ENCODE measurements at places on chromosomes 5 and 9.
A peak's percentile ranks its signal among the peaks of the same experiment; 100 is the strongest.

- DNase-seq = no peak
Observed at GRCh38 chr9:114302727-114303126, 20.2 kb upstream of the ORM1 start.

- no peak for DNase-seq
Observed at GRCh38 chr5:131156385-131156784, 8.7 kb downstream of the HINT1 start.

DNA sequence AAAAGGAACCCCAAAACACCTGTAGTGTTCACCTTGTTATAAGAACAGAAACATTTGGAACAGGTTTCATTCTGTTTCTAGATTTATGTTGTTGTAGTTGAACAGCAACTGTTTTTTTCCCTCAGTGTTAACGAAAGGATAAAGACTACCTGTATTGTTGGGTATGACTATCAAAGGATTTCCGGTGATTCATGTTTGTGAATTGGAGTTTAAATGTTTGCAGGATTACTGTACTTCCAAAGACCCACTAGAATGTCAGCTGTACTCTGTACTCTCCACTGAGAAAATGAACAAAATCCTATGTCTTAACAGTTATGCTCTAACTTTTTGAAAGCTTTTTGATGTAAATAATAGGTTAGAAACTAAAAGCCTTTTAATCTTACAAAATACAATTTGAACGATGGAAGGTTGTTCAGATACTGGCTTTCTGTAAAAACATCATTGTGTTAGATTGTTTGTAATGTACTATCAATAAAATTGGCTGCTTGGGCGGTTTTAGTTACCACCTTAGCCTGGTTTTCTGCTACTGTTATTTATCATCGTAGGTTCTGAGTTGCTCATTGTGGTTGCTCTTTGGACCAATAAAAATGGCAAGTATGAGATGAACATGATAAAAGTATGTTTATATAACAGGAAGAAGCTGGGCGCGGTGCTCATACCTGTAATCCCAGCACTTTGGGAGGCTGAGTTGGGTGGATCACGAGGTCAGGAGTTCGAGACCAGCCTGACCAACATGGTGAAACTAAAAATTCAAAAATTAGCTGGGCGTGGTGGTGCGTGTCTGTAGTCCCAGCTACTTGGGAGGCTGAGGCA is 44.1 kb downstream of the DCP2 start:
- DNase-seq = no peak

DNA sequence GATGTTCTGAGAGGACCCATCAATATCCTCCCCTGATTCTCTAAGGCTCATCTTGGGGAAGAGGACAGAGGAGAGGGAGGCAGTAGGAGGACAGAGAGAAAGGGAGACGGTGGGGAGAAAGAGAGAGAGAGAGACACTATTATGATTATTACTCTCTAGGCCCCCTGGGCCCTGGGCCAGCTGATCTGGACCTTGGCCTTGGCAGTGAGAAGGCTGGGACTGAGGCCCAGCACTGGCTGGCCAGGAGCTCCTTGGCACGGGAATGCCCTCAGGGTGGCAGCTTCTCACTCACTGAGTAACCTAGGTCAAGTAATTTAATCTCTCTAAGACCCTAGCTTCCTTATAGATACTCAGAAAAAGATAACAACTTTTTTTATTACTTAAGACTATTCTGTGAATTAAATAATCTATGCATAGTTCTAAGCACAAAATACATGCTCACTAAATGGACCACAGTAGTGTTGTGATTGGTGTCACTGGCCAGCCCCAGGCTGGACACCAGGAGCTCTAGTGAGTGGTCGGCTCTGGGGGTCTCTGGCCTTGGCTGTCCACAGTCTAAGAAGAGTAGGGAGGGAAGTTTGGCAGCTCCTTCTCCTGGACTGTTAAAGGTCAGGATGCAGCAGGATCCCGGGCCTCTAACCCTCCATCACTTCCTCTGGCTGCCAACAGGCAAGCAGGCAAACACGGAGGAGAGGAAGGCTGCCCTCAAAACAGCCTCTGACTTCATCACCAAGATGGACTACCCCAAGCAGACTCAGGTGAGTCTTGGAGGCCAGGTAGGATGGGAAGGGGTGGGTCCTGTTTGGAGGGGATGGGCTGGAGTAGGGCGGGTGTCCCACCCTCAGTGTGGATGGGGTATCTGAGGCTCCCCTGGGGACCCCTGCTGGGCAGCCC is 50.0 kb downstream of the GSN start:
- no peak for DNase-seq

DNA sequence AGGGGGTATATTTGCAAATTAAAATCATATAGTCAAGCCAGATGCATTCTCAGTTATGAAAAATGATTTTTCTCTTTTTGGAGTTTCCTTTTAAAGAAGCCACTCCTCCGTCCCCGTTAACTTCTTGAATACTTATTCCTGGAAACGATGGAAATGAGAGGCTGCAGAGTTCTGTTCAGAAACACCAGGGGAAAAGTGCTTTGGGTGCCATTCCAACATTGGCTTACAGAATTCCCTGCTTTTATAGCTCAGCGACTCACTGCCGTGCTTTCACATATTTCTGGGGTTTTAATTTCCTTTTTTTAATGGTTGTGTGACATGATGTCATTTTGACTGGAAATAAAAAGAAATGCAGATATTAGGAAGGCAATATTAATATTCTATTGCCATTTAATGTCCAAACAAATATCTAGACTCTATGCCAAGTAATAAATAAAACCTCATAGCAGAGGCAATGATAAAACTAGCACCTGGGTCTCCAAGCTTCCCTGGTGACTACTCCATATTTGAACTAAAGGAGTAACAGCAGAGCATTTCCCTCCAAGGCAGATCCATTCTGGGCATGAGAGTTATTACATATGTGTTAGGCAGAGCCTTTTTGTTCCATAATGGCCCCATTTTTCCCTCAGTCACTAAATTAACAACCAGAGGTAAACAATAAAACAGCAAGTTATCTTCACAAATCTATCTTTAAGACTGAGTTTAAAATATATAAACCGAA is 363.4 kb downstream of the EBF1 start:
- DNase-seq = no peak

DNA sequence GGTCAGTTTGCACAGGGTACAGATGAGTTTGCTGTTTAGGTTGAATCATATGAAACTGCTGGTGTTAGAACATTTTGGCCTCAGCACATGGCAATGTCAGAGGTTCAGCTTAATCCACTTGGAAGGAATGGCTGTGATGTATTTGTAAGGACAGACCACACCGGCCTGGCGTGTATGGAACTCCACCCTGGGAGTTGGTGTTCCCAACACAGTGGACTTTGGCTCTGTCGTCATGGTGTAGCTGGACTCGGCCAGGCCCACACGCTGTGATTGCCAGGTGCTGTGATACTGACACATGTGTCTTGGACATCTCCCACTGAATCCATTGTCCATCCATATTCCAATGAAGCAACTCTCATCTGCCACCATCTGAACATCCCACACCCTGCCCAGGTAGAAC is 90.3 kb downstream of the ZNF618 start:
- DNase-seq = no peak

GRCh38 chr5:173498286-173498685 is 118.2 kb downstream of the BOD1 start:
- DNase-seq = no peak

DNA sequence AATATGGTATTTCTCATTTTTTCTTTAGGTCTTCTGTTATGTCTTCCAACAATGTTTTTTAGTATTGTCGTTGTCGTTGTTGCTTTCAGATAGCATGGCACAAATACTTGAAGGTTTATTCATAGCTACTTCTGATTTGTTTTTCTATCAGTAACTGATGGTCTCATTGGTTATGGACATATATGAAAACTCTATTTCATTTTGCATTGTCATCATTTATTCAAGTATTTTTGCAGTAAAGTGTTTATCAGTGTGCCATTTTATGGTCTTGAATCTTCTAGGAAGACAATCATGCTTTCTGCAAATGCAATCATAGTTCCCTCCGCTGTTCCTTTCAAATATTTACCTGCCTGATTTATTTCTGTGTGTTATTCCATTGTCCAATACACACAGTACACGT is 44.0 kb upstream of the PRUNE2 start:
- DNase-seq = no peak

GRCh38 chr9:117926031-117926658 is 221.9 kb downstream of the TLR4 start:
- DNase-seq = no peak

DNA sequence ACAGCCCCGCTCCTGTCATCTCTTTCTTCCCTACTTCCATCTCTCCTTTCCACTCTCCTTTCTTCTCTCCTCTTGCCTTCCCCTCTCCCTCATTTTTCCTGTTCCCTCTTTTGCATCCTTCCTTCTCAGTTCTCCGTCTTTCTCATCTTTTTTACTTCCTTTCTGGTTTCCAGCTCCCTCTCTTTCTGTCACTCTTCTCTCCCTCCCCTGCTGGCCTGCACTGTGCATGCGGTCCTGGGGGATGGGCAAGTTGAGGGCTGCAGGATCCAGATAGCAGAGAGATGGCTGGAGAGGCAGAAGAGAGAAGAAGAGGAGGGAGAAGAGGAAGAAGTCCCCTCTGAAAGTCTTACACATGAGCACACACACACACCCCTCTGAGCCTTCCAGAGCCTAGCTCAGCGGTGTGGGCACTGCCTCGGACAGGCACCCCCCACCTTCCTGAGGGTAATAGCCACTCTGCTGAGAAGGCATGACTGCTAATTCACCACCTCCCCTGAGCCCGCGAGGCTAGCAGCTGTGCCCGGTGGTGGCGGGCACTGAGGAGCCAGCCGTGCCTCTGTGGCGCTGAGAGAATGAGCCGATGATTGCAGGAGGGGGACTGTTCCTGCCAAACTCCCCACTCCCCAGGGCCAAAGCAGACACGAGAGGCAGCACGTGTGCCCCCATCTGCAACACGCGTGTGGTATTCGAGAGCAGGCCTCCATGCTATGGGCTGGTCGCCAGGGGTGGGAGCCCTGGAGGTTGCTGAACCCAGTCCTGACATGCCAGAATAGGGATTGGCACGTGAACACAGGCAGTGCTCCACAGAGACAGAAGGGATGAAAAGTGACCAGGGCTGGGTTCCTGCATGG is 3.7 kb upstream of the CAMK2A start:
- DNase-seq = no peak

- DNase-seq = no peak
Observed at GRCh38 chr5:78821536-78822021, 163.5 kb downstream of the ARSB start.

- peak; percentile 62 for DNase-seq
Observed at GRCh38 chr5:68216245-68217046, 890 bp downstream of the PIK3R1 start.

- DNase-seq = no peak
Observed at GRCh38 chr9:72779614-72780013, 173.2 kb downstream of the ALDH1A1 start.

- no peak for DNase-seq
Observed at GRCh38 chr9:93536874-93537273, 39.5 kb upstream of the PHF2 start.

DNA sequence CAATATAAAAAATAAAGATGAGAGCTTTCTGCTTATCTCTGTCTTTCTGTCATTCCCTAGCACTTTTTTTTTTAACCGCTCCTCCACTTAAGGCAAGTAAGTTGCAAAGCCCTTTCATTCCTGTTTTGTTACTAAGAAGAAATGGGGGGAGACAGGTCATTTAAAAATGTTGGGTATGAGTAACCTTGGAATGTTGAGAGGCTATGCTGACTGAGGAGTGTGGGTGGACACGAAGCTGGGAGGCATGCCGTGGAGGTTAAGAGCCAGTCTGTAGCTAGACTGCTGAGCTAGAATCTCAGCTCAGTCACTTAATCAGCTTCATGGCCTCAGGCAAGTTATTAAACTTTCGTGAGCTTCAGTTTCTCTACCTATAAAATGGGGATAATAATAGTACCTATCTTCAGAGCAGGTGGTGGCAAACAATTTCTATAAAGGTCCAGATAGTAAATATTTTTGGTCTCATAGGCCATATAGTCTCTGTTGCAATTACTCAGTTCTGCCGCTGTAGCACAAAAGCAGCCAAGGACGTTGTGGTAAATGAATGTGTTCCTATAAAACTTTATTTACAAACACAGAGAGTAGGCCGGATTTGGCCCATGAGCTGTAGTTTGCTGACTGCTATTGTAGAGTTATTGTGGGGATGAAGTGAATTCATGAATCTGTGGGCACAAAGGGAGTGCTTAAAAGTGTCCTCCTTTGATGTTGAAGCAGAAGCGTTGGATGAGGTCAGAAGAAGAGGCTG is 220.0 kb downstream of the GABBR2 start:
- no peak for DNase-seq

- no peak for DNase-seq
Observed at GRCh38 chr9:82549174-82549821, 513.6 kb downstream of the RASEF start.

Measured in NCI-H1694 treated with DMSO at 0.1 percent for 48 hours (cell line).